Adrenal gland (tissue), 19 donors: ENCODE measurements at places on chromosomes 12 and 14.

- DNase-seq: no peak
These were observed 1.3 kb upstream of the FOXG1 start for GRCh38 chr14:28765169-28765830.

DNA sequence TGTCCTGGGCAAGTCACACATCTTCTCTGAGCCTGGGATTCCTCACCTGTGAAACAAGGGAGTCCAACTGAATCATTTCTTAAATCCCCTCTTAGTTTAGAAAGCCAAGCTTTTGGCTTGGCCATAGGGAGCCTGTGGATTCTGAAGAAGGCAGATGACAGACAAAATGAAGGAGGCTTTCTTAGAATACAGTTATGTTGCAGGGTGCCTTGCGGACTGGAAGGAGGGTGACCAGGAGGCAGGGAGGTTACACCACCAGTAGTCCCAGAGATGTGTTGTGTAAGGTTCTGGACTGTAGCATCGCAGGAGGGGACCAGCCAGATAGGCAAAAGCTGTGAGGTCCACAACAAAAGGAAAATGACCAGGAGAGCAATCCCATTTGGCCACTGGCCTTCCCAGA, 8.2 kb upstream of the ACVR1B start:
- DNase-seq: no peak

- no peak for DNase-seq
These were observed 1.1 kb upstream of the INSM2 start for GRCh38 chr14:35532783-35533356.

DNA sequence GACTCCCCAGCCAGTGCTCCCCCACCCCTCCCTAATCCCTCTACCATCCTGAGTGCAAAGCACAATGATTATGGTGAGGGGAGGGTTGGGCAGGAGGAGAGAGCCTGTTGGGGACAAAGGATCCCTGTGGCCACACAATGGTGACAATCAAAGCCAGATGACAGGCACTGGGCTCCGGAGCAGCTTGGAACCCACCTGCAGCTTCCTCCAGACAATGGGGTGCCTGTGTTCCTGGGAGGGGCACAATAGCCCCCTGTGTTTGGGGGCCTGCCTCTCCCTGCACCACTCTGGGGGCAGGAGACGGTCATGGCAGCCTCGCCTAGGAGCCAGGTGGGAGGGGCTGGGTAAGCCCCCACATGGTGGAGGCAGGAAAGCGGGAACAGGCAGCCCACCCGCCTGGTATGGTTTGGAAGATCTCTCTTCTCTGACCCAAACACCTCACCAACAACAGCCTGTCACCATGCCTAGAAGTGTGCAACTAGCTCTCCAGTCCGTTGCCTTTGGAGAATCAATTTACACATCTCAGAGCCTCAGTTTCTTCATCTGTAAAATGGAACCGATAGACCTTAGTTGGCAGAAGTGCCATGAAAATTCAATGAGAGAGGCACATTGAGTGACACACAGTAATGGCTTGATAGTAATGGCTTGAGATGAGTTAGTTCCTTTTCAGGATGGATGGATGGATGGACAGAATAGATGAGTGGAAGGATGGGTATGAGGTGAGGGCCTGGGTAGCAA, 53.0 kb downstream of the MVK start:
- DNase-seq: no peak

GRCh38 chr12:40342010-40342409, 117.2 kb downstream of the LRRK2 start:
- DNase-seq: peak; percentile 25

DNA sequence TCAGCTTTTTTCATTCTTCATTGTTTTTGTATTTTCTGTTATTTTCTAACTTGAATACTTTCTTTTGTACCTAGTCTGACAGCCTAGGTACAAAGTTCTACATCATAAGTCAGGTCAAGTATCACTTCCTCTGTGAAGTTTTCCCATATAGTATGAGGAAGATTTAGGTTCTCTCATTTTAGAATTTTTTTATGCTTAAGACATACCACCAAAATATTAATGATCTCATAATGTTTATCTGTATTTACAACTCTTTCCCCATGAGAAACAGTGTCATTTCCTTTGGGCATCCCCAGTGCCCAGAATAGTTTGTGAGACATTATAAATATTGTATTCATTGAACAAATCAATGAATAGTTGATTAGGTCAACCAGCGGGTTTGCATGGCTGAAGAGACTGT, 3.1 kb upstream of the ATF7IP start:
- no peak for DNase-seq

- no peak for DNase-seq
These were observed 46.9 kb upstream of the ANO6 start for GRCh38 chr12:45168976-45169375.

- DNase-seq: no peak
These were observed 10.5 kb upstream of the SMCO2 start for GRCh38 chr12:27436029-27436428.

DNA sequence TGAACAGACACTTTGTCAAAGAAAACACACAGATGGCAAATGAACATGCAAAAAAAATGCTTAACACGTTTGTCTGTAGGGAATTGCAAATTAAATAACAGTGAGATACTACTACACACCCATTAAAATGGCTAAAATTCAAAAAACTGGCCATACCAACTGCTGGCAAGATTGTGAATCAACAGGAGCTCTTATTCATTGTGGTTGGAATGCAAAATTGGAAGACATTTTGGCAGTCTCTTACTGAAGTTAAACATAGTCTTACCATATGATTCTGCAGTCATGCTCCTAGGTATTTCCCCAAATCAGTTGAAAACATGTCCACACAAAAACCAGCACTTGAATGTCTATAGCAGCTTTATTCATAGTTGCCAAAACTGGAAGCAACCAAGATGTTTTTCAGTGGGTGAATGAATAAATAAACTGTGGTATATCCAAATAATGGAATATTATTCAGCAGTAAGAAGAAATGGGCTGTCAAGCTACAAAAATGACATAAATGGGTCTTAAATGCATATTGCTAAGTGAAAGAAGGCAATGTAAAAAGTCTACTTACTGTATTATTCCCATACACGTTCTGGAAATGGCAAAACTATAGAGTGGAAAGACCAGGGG, 91.4 kb downstream of the PLEKHA5 start:
- no peak for DNase-seq

- DNase-seq: peak; percentile 85
These were observed 2.0 kb downstream of the TPI1 start for GRCh38 chr12:6869049-6870021.

GRCh38 chr12:97134495-97134894, 227.4 kb downstream of the NEDD1 start:
- DNase-seq: no peak

DNA sequence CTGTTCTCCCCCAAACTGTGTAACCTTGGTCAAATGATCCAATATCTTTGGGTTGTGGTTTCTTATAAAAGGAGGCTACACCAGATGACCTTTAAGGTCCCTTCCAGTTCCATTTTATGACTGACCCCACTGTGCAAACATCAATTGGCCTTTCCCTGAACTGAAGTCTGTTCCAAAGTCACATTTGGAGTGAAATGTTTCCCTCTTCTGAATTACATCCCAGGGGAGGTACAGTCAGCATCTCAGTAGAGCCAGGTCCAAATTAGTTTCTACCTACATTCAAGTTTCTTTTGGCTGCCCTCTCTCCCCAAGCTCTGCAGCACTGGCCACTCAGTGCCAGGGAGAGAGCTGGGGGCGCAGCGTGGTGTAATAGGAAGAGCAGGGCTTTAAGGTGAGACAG, 34.4 kb downstream of the LIMA1 start:
- DNase-seq: no peak

DNA sequence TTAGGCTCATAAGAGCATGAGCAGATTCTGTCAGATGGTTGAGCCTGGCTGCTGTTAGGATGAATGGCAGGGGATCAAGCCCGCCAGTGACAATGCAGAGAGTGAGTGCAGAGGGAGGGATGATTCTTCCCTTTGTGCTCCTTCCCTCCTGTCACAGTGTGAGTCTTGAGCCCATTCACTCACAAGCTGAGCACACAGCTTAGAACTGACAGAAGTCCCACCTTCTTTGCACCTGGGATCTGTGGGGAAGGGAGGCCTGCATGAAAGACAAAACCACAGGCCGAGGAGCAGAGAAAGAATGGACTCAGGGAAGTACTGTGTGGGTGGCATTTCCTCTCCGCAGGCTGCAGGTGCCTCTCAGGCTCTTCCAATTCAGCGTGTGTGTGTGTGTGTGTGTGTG, 160.6 kb downstream of the KCNA5 start:
- DNase-seq: no peak

GRCh38 chr12:2769866-2770533, 24.8 kb upstream of the FKBP4 start:
- no peak for DNase-seq

DNA sequence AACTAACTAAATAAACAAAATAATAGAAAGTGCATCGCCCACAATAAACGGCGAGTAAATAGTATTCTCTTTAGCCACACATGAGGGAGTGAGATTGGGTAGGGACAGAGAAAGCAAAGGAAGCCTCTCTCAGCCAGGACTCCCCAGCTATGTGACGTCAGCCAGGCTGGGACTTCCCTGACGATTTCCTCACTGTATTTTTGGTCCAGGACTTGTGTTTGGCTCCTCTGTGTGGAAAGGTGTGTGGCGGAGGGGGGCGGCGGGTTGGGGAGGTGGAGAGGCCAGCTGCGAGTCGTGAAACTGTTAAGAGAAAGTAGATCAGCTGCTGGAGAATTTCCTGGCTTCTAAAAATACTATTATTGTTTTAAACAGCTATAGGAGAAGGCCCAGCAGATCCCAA, 1124.6 kb downstream of the AACS start:
- DNase-seq: no peak

DNA sequence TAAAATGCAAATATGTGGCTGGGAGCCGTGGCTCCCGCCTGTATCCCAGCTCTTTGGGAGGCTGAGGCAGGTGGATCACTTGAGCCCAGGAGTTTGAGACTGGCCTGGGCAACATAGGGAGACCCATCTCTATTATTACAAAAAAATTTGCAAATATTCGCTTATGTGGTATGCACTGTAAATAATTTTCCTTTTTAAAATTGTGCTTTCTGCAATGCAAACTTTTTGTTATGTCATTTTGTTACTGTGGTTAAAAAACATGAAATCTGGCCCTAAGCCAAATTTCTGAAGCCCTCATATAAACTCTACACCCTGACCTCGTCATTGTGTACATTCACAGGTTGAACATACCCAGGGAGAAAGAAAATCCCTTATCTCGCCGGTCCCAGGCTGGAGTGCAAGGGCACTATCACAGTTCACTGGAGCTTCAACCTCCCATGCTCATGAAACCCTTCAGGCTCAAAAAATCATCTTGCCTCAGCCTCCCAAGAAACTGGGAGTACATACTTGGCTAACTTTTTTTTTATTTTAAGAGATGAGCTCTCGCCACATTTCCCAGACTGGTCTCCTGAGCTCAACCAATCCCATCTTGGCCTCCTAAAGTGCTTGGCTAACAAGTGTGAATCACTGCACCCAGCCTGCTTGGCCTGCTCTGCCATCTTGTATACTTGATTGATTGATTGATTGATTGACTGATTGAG, 24.7 kb downstream of the TRAPPC6B start:
- DNase-seq: no peak

GRCh38 chr12:68416826-68417225, 84.7 kb upstream of the MDM1 start:
- DNase-seq: no peak

GRCh38 chr12:121939186-121939585, 20.8 kb downstream of the CFAP251 start:
- no peak for DNase-seq

DNA sequence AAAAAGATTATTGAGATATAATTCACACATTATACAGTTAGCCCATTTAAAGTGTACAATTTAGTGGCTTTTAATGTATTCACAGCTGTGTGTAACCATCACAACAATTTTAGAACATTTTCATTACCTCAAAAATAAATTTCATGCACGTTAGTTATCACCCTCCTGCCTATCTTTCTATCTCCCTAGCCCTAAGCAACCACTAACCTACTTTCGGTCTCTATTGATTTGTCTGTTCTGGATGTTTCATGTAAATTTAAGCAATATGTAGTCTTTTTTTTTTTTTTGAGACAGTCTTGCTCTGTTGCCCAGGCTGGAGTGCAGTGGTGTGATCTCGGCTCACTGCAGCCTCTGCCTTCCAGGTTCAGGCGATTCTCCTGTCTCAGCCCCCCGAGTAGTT, 439.4 kb downstream of the PCNX1 start:
- no peak for DNase-seq

DNA sequence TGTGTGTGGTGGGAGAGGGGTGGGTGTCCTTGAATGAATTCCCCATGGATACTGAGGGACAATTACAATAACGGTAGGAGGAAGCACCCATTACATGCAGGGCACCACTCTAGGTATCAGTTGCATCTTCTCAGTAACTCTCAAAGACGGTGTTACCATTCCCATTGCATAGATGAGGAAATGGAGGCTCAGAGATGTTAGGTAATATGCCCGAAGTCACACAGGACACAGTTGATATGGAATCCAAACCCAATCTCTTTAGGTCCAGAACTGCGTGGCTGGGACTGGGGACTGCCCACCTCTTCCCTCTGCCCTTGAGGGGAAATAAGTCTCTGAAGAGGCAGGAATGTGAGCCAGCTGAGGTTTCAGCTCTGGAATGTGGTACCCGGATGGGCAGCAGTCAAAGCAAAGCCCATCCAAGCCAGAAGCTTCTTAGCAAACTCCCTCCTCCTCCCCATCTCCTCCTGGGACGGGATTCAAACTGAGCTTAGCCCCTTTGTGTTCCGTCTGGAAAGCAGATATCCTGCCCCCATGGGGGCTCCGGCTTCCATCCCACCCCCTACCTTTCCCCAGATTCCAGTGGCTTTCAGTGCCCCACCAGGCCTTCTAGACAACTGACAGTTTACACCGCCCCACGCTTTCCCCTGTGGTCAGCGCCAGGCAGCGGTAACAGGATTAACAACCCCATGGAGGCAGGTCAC, 187.5 kb downstream of the RBM19 start:
- no peak for DNase-seq
